Inflammatory macrophage treated with lipopolysaccharide for 4 hours (primary cell): ENCODE measurements at places on chromosomes 3 and 15.

GRCh38 chr3:11335056-11335608, 62.9 kb downstream of the ATG7 start:
- peak; percentile 59 for DNase-seq

DNA sequence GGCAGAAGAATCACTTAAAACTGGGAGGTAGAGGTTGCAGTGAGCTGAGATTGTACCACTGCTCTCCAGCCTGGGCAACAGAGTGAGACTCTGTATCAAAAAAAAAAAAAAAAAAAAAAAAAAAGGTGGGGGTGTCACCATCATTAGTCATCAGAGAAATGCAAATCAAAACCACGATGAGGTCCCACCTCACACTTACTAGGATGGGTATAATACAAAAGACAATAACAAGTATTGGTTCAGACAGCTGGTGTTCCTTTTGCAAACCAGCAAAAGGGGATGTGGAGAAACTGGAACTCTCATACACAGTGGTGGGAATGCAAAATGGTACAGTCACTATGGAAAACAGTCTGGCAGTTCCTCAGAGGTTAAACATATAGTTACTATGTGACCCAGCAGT, 78.7 kb upstream of the TSC22D2 start:
- peak; percentile 41 for DNase-seq

GRCh38 chr3:105513886-105514285, 147.2 kb downstream of the ALCAM start:
- no peak for DNase-seq

DNA sequence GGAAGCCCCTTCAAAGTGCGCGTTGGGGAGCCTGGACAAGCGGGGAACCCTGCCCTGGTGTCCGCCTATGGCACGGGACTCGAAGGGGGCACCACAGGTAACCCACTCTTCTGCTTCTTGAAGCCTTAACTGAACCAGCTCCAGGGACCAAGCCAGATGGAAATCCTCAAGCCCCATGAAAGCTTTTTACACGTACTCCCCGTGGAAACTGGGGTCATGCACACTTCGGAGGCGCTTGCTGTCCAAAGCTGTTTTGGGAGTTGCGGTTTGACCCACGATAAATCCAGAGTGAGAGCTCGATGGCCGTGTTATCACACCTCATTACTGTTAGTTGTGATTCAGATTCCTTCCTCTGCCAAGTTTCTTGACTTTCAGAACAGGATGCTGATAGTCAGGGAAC, 47.5 kb downstream of the DNASE1L3 start:
- DNase-seq, result no peak

DNA sequence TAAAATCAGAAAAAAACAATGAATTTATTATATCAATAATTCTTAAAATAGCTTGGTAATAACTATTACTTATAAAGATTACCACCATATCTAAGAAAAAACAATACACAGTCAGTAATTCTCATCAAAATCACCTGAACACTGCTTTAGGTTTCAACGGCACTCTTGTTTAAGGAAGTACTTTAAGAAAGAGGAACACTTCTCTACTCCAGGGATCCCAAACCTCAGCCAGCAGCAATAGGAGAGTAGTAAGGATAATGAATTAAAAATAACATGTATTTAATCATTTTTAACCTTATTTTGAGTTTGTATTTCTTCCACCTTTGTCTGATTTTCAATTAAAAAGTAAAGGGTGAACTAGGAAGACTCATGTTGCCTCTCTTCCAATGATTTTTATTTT, 494.0 kb upstream of the NR2F2 start:
- no peak for DNase-seq

DNA sequence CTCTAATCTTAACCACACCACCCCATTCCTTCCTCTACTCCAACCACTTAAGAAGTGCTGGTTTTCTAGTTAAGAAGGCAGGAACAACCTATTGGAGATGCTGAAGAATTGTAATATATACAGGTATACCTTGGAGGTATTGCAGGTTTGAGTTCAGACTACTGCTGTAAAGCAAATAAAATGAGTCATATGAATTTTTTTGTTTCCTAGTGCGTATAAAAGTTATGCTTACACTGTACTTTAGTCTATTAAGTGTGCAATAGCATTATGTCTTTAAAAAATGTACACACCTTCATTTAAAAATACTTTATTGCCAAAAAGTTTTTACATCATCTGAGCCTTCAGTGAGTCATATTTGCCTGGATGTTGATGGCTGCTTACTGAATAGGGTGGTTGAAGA, 22.5 kb downstream of the TOPAZ1 start:
- no peak for DNase-seq

- no peak for DNase-seq
Measured at GRCh38 chr15:70357453-70357852, 259.7 kb upstream of the TLE3 start.

DNA sequence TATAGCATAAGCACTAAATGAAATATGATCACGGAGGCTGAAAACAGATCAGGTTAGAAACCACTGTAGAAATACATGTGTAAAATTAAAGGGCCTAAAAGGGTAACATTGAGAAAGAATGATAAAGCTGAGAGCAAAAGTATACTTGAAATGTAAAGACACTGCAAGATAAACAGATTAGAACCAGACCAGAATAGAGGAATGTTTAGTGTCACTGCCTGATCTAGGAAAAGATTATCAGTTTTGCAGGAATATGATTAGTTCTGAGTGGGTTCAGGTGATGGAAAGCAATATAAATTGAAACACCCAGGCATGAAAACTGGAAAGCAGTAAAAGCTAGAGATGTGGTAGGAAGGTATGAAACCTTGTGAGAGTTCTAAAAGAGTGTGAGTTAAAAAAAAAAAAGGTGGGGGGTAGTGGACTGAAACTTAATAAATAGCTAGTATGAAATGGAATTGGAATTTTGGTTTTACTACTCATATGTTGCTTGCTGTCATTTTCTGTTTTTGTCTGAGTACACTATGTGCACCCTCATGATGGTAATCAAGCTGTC, 16.0 kb upstream of the C3orf38 start:
- no peak for DNase-seq
